ENCODE measurements at places on chromosomes 4 and X.

DNA sequence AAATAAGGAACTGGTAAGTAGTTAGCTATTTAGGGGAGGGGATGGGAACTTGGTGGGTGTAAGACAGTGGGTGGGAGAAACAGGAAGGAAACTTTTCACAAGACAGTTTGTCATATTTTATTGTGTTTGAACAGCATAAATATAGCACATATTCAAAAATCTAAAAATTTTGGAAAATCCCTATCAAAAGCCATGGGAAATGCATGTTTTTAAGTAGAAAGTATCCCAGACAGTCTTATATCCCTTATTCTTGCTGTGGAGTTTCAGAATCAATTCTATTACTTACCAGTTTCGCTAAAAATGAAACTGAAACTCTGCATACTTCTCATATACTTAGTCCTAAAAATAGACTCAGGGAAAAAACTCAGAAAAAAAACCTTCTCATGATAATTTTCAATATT is 22.3 kb upstream of the RASGEF1B start:
- DNase-seq, result no peak

GRCh38 chr4:154416190-154416547 is 75.4 kb downstream of the DCHS2 start:
- no peak for DNase-seq

DNA sequence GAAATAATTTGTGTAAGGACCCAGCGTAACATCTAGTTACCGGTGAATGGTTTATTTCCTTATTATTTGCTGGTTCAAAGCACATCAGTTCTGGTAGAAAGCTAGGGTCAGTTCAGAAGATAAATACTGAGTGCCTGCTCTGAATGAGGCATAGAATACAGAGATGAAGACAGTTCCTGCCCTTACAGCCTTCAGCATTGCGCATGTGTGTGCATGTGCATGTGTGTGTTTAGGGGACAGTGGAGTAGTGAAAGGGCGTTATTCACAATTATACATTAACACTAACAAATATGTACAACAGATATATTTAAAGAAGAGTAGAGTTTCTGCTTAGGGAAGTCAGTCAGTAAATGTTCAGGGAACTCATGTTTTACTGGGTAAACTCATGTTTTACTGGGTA is 29.1 kb downstream of the CEP135 start:
- no peak for DNase-seq

- no peak for DNase-seq
These were observed 173.0 kb downstream of the COX18 start for GRCh38 chr4:72896515-72896914.

GRCh38 chr4:119726505-119726904 is 97.9 kb upstream of the PDE5A start:
- DNase-seq, result no peak

GRCh38 chr4:100366213-100366612 is 151.6 kb downstream of the EMCN start:
- DNase-seq, result no peak

- no peak for DNase-seq
These were observed 17.4 kb downstream of the TLR10 start for GRCh38 chr4:38765382-38765781.

Data from G401 (cell line).